ENCODE measurements at places on chromosomes 7 and 10.

DNA sequence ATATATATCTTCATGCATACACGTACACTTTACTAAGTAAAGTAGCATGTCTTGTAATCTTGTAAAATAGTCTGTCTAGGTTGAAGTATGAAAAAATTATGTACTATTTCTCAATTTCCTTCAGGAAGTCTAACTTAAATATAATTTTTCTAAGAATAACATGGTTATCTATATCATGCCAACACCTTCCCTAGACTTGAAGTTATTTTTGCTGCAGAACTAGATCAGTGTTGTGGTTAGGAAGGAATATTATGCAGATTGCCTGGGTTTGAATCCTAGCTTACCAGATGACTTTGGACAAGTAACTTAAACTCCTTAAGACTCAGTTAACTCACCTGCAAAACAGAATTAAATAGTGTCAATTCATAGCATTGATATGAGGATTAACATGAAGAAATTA is 142.2 kb upstream of the SEMA3A start:
- no peak for DNase-seq

DNA sequence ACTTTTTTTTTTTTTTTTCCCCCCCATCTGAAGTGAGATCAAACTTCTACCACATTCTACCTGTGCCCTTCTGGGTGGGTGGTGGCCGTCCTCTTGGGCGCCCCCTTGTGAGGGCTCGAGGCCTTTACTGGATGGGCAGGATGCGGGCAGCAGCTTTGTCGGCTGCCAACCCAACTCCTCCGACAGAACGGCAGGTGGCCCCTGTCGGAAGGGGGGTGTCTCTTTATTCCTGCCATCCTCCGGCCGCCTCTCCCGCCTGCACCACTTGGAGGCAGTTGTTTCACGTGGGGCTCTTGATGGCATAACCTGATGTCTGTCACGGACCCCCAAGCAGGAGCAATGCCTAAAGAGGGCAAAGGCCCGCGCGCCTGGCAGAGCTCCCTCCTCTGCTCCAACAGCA is 31.0 kb downstream of the AMZ1 start:
- DNase-seq, result peak; percentile 48

DNA sequence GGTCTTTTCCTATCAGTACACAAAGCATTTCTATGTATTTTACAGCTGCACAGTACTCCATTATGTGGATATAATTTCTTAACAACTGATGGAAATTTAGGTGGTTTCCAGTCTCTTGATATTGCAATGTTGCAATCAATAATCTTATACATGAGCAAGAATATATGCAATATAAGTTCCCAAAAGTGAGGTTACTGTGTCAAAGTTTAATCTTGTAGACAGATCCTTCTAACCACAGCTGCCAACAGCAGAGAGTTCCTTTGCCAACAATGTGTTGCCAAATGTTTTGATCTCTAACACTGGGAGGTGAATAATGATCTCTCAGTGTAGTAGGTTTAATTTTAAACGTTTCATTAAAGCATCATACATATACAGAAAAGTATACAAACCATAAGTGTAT is 54.5 kb downstream of the CUL2 start:
- no peak for DNase-seq

- no peak for DNase-seq
These were observed 355.2 kb downstream of the CCSER2 start for GRCh38 chr10:84683550-84683949.

- no peak for DNase-seq
These were observed 12.5 kb upstream of the AKR1E2 start for GRCh38 chr10:4813496-4813895.

DNA sequence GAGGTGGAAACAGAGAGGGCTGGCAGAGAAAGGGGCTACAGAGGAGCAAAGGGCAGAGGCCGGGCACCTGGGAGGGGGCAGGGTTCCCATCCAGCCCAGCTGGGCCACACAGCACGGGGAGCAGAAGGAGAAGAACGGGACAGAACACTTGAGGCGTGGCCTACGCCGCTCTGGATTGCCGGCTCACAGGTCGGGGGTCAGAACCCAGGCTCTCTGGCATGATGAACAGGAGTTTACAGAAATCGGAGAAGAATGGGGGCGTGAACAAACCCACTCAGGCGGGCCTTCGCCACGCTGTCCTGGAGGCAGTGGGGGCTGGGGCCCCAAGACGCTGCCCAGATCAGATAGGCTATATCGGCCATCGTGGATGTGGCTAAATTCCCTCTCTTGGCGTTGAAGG is 362.2 kb upstream of the SHH start:
- DNase-seq, result no peak

- no peak for DNase-seq
These were observed 729 bp downstream of the HOGA1 start for GRCh38 chr10:97584798-97585438.

DNA sequence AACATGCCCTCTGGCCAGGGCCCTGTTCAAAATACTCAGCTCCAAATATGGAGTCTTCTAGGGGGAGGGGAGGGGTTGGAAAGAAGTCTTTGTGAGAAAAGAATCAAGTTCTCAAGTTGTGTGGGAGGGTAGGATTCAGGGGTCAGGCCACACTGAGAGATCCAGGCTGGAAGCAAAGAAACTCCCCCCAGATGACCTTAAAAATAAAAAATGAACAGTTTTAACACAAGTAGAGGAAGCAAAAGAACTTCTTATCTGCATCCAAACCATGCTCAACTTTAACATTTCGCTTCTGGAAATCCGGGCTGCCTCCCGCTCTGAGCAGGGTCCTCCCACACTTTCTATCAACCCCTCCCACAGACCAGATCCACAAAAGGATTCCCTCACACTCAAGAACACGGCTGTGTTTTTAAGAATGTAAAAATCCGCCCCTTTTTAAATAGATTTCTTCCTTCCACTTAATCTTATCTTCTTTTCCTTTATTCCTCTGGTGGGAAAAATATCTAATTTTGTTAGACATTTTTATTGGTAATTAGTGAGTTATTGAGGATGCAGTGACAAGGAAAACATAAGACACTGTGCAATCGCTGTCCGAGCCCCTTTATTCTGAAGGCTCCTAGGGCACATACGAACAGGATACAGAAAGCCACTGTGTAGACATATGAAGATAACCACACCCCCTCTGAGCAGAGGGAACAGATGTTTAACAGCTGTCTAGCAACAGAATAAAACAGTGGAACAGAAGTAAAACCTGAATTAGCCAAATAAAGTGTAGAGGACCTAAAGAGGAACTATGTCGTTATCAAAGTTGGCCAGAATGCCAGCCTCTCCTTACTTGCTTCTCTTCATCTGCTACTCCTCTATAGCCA is 43.8 kb downstream of the CYTH3 start:
- no peak for DNase-seq

DNA sequence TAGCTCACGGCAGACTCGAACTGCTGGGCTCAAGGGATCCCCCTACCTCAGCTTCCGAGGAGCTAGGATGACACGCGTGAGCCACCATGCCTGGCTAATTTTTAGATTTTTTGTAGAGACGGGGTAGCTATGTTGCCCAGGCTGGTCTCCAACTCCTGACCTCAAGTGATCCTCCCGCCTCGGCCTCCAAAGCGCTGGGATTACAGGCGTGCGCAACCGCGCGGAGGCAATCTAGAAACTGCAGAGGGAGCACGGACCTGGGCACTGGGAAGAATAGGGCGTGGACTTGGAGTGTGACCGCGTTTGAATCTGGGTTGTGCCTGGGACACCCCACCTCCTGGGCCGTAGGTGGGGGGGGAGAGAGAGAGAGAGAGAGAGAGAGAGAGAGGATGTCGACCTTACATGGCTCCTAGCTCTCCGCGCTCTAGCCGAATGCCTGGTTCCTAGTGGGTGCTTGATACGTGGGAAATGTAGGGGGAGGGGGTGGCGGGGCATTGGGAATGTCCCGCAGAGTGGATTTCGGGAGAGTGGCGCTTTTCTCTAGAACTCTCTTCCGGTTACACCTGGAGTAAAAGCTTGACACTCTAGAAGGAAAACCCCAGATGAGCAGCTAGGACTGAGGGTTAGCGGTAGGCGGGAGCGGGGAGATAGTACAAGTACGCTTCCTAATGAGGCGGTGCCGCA is 1.2 kb upstream of the MAP3K8 start:
- peak; percentile 39 for DNase-seq

DNA sequence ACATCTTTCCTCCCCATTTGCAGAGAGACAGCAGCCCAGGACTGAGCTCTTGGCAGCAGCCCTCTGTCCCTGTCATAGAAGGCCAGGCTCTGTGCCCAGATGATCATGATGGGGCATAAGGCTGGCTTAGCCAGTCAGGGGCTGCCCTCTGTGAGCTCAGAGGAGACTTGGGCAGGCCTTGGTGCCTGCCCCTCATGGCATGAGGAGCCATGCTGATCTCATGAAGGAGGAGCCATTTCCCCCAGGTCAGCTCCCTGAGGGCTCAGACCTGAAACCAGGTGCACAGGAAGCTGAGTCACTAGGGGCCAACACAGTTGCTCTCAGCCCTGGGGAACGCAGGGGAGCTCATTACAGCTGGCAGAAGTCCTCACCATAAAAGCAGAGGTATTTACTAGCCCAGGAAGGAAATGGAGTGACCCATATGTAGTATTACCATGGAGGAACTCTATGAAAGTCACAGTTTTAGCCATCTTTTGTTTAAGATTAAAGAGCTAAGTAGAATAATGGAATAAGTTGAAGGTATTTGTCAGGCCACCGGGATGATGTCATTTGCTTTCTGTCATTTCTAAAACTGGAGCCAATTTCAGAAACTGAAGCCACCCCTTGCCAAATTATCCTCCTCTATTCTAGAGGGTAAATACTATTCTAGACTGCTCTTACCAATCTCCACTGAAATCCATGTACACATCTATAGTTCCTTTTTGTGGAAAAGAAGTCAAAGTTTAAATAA is 362.4 kb upstream of the ZNF32 start:
- DNase-seq, result no peak

GRCh38 chr7:17984288-17984687 is 43.4 kb downstream of the PRPS1L1 start:
- no peak for DNase-seq

DNA sequence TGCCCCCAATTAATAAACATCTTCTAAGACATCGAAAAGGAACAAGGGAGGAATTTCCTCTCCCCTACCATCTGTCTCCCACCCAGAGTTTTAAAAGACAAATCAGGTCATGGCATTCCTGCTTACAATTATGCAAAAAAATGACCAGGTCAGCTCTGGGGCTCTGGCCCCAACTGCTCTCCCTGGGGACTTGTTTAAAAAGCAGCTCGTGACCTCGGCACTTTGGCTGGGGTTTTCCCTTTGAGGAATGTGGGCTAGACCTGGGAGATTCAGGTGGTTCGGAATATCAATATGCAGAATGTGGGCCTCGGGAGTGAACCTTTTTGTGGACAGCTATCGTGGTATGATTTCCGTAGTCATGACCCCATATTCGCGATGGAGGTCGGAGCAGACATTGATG is 648 bp upstream of the RADIL start:
- DNase-seq, result no peak

GRCh38 chr7:46192271-46192670 is 271.2 kb upstream of the IGFBP3 start:
- DNase-seq, result no peak
